ENCODE measurements at places on chromosomes 13 and 19. TPM values are rescaled to one million over a fixed set of nuclear protein-coding genes. Genes with fewer than 3 reads are reported as not detected.

FREM2 gene
- not detected for total RNA-seq

C13orf46 gene
- total RNA-seq, result 1.8 TPM

OR7D2 gene
- total RNA-seq, result 0.30 TPM

MED26 gene
- 11.3 TPM for total RNA-seq

NDUFB7 gene
- total RNA-seq, result 123 TPM

GAPDHS gene
- not detected for total RNA-seq

COL4A2 gene
- total RNA-seq, result not detected

TPTE2 gene
- not detected for total RNA-seq

OR7G1 gene
- not detected for total RNA-seq

TMEM59L gene
- total RNA-seq, result 0.40 TPM

TUBA3C gene
- total RNA-seq, result not detected

SLITRK6 gene
- not detected for total RNA-seq

HIPK4 gene
- total RNA-seq, result not detected

CCDC169 gene
- total RNA-seq, result 0.50 TPM

CILP2 gene
- 0.22 TPM for total RNA-seq

PLPPR2 gene
- 2.8 TPM for total RNA-seq

LINGO3 gene
- total RNA-seq, result not detected

GZMM gene
- total RNA-seq, result 20.7 TPM

FRY gene
- total RNA-seq, result 7.8 TPM

FUT6 gene
- not detected for total RNA-seq

FLT1 gene
- total RNA-seq, result 21.9 TPM

CGB1 gene
- total RNA-seq, result not detected

CYP4F11 gene
- total RNA-seq, result not detected

ZNF91 gene
- total RNA-seq, result 33.7 TPM

FGF21 gene
- total RNA-seq, result not detected

PSG2 gene
- not detected for total RNA-seq

NAT14 gene
- 7.6 TPM for total RNA-seq

CYP4F8 gene
- total RNA-seq, result not detected
